Endodermal cell (in vitro differentiated cells): ENCODE measurements at places on chromosomes 16 and 17. TPM values are rescaled to one million over a fixed set of nuclear protein-coding genes. Genes with fewer than 3 reads are reported as not detected.
A peak's percentile ranks its signal among the peaks of the same experiment; 100 is the strongest.

- no peaks in the 10 kb centered on the region for H3K4me1 ChIP-seq
- no peak within 1 kb of the TSS for H3K27ac ChIP-seq
- H3K36me3 ChIP-seq = no peaks in the 10 kb centered on the region
- DNase-seq = no peak
- peaks cover 32% of the 10 kb centered on the region for H3K27me3 ChIP-seq
These were observed at the start of gene ABCA9 for GRCh38 chr17:69060822-69061221. ABCA9 (minus strand) TSS chr17:69060927; CDS start chr17:69051126, 9,801 bp downstream.

GRCh38 chr16:53537626-53538025 lies 34.6 kb upstream of the AKTIP start:
- H3K27me3 ChIP-seq = no peaks in the 10 kb centered on the region
- no peaks in the 10 kb centered on the region for H3K4me1 ChIP-seq
- no peak overlapping the region for H3K4me3 ChIP-seq
- H3K27ac ChIP-seq = no peak overlapping the region
- no peak for DNase-seq

DNA sequence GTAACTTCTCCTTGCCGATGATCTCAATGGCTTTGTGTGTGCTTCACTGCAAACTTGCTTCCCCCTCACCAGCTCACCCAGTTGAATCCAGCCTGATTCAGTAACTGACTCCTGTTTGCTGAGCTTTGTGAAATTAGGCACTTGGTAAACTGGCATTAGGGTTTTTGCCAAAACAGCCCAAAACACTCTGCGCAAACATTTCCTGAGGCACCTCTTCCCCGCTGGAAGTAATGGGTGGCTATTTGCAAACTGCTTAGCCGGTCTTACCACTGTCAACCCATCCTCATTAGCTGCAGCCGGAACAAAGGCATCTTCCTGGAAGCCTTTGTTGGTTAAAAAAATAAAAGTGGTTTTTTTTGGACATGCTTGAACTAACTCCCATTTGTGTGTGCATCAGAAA lies 353.2 kb downstream of the MAF start:
- no peak overlapping the region for H3K4me3 ChIP-seq
- no peak overlapping the region for H3K27ac ChIP-seq
- DNase-seq = no peak
- H3K36me3 ChIP-seq = no peaks in the 10 kb centered on the region
- no peaks in the 10 kb centered on the region for H3K4me1 ChIP-seq
- no peaks in the 10 kb centered on the region for H3K27me3 ChIP-seq

DNA sequence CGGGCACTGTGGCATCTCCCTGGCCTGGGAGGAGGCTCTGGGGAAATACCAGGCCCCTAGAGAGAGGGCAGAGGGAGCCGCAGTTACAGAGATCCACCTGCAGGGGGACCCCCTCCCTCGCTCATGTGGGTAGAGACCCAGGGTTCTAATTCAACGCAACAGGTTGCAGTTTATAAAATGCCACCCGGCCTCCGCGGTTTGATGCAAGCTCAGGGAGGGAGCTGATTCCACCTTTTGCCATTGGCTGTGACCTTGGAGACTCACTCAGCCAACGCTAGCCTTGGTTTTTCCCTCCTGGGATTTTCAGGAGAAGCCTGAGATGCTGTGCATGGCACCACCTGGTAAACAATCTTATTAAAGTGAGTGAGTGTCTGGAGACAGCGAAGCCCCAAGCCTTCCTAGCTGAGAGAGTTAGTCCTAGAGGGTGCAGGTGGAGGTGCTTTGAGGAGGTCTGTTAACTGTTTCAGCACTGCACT lies 12.1 kb downstream of the TTLL6 start:
- peaks cover 5% of the 10 kb centered on the region for H3K4me1 ChIP-seq
- no peak overlapping the region for H3K4me3 ChIP-seq
- DNase-seq = peak; percentile 98
- no peak overlapping the region for H3K27ac ChIP-seq
- no peaks in the 10 kb centered on the region for H3K36me3 ChIP-seq
- H3K27me3 ChIP-seq = peaks cover 61% of the 10 kb centered on the region

DNA sequence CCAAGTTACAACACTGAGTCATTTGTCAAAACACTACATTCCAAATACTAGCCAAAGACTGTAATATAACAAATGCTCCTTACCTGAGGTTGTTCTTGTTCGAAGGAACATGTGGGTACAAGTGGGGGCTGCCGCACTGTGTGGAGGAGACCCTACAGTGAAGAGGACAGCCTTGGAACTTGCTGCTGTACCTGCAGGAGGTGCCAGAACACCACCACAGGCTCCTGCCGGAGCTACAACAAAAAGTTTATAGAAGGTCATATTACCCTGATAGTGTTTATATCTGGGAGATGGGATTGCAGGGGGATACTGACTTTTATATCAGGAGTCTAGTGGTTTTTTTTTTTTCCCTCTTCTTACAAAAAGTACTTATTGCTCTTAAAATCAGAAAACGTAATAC lies 37.8 kb upstream of the ALDH3A1 start:
- peaks cover 36% of the 10 kb centered on the region for H3K36me3 ChIP-seq
- H3K4me1 ChIP-seq = no peaks in the 10 kb centered on the region
- no peak overlapping the region for H3K27ac ChIP-seq
- DNase-seq = peak; percentile 73
- H3K27me3 ChIP-seq = no peaks in the 10 kb centered on the region
- H3K4me3 ChIP-seq = no peak overlapping the region

- peak overlapping the region; percentile 76 for H3K27ac ChIP-seq
- H3K4me1 ChIP-seq = no peaks in the 10 kb centered on the region
- H3K36me3 ChIP-seq = no peaks in the 10 kb centered on the region
- H3K27me3 ChIP-seq = peaks cover 53% of the 10 kb centered on the region
These were observed 348 bp downstream of the MPP2 start for GRCh38 chr17:43906951-43907424.

DNA sequence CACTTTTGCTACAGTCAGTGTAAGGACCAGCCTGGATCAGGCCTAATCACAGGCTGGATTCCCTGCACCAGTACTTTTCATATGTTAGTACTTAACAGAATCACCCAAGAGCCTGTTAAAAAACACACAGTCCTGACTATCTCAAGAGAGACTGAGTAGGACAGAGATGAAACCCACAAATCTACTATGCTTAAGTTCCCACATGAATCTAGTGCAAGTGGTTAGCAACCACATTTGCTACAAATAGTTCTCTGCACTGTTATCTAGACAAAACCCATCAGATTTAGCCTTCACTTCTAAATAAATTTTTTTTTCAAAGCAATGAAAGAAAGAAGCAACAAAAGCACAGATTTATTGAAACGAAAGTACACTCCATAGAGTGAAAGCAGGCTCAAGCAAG lies 38.9 kb downstream of the SSH2 start:
- H3K27ac ChIP-seq = no peak overlapping the region
- H3K4me3 ChIP-seq = no peak overlapping the region
- H3K4me1 ChIP-seq = no peaks in the 10 kb centered on the region

GRCh38 chr17:31488264-31488981 lies 96.9 kb downstream of the RAB11FIP4 start:
- DNase-seq = peak; percentile 87
- H3K27me3 ChIP-seq = peaks cover 12% of the 10 kb centered on the region

GRCh38 chr17:2611627-2612026 lies 18.2 kb downstream of the PAFAH1B1 start:
- no peak overlapping the region for H3K27ac ChIP-seq
- H3K36me3 ChIP-seq = peaks cover 33% of the 10 kb centered on the region
- H3K27me3 ChIP-seq = no peaks in the 10 kb centered on the region
- no peak overlapping the region for H3K4me3 ChIP-seq
- H3K4me1 ChIP-seq = peaks cover 10% of the 10 kb centered on the region

DNA sequence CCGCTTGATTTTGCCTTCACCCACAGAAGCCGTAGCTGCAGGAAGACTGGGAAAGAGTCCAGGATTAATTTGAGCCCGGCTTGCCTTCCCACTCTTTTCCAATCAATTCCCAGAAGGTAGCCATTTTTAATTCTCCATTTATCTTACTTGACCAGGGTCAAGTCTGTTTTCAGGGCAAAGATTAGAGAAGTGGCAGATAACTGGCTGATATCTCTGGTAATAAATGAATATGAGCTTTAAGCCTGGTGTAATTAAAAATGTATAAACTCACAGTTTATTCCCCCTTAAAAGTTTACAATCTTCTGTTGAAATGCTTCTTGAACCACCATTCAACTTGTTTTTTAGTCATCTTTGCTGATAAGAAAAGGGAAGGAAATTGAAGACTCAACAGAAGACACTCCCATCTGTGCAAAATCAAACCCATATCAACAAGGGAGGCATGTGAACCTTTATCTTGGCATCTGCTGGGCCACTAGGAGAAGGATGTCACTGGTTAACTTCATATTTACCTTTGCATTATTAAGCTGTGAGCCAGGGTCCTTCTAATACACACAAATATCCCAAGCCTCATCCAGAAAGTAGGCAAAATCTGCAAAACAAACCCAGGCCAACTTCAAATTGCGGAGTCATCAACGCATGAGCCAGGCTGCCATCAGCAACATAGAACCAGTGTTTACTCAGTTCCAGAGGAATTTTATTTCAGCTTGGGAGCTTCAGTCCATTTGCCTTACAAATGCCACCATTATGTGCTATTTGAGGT lies 314.6 kb upstream of the MAF start:
- no peak overlapping the region for H3K4me3 ChIP-seq
- DNase-seq = no peak
- H3K4me1 ChIP-seq = peaks cover 6% of the 10 kb centered on the region
- no peaks in the 10 kb centered on the region for H3K36me3 ChIP-seq
- H3K27ac ChIP-seq = no peak overlapping the region
- H3K27me3 ChIP-seq = peaks cover 4% of the 10 kb centered on the region

DNA sequence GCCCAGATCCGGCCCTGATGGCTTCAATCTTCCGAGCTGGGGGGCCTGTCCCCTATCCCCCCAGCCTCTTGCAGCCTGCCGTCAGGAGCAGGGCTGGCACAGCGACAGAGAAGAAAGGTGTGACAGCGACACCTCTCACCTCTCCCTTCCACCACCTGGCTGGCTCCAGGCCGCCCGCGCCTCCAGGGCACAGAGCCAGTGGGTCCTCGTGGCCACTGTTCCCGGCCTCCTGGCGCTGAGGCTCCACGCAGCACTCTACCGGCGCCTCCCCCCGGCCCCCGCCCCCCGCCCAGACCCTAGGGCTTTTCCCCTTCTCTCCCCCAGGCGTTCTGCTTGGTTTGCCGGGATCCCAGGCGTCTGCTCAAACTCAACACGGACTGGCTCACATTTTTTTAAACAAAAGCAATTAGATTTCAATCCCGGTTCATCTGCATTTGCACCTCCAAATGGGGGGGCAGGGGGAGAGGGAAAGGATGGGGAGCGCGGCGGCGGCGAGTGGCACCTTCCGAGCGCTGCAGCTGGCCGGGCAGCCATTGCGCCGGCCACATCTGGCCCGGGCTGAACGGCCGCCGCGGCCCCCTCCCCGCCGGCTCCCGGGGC lies 12.8 kb upstream of the CBX8 start:
- no peaks in the 10 kb centered on the region for H3K4me1 ChIP-seq
- H3K4me3 ChIP-seq = no peak overlapping the region
- peak; percentile 79 for DNase-seq
- H3K27me3 ChIP-seq = peaks cover 88% of the 10 kb centered on the region
- H3K36me3 ChIP-seq = no peaks in the 10 kb centered on the region

- H3K4me1 ChIP-seq = peaks cover 11% of the 10 kb centered on the region
- peak; percentile 99 for DNase-seq
- peak within 1 kb of the TSS; percentile 98 for H3K4me3 ChIP-seq
These were observed at the start of gene ANKRD11 for GRCh38 chr16:89490439-89491237. ANKRD11 (minus strand) TSS chr16:89490561; CDS start chr16:89317019, 173,542 bp downstream.

Gene TBC1D26
- 2.0 and 3.4 TPM in 2 replicates for total RNA-seq

Gene ARSG
- 2.8 and 4.4 TPM in 2 replicates for total RNA-seq
